ENCODE measurements at places on chromosomes 11 and 22.

- no peak for DNase-seq
- H3K4me3 ChIP-seq = peak overlapping the region; percentile 68
- no peak overlapping the region for H3K27ac ChIP-seq
- peaks cover 56% of the 10 kb centered on the region for H3K27me3 ChIP-seq
Measured at GRCh38 chr11:57647960-57648800, 1.5 kb downstream of the YPEL4 start.

DNA sequence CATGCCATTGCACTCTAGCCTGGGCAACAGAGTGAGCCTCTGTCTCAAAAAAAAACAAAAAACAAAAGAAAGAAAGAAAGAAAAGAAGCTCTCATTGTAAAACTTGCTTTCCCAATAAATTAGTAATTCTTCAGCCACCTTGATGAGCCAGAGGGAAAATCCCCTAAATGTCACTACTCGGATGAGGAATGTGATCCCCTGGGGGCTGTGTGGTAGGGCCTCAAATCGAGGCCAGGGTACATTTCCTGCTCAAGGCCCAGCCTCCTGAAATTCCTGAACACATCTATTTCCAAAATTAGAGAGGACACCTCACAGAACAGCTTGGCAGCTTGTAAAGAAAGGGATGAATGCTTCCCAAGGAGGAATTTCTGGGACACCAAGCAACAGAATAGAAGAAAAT, 147.1 kb upstream of the SESN3 start:
- H3K4me1 ChIP-seq = no peaks in the 10 kb centered on the region
- H3K36me3 ChIP-seq = no peaks in the 10 kb centered on the region
- no peak overlapping the region for H3K4me3 ChIP-seq
- DNase-seq = no peak
- no peak overlapping the region for H3K27ac ChIP-seq
- peaks cover 13% of the 10 kb centered on the region for H3K27me3 ChIP-seq

GRCh38 chr22:37862570-37863325, 13.5 kb downstream of the EIF3L start:
- H3K4me3 ChIP-seq = no peak overlapping the region
- H3K27me3 ChIP-seq = no peaks in the 10 kb centered on the region
- peaks cover 3% of the 10 kb centered on the region for H3K4me1 ChIP-seq
- H3K27ac ChIP-seq = no peak overlapping the region

DNA sequence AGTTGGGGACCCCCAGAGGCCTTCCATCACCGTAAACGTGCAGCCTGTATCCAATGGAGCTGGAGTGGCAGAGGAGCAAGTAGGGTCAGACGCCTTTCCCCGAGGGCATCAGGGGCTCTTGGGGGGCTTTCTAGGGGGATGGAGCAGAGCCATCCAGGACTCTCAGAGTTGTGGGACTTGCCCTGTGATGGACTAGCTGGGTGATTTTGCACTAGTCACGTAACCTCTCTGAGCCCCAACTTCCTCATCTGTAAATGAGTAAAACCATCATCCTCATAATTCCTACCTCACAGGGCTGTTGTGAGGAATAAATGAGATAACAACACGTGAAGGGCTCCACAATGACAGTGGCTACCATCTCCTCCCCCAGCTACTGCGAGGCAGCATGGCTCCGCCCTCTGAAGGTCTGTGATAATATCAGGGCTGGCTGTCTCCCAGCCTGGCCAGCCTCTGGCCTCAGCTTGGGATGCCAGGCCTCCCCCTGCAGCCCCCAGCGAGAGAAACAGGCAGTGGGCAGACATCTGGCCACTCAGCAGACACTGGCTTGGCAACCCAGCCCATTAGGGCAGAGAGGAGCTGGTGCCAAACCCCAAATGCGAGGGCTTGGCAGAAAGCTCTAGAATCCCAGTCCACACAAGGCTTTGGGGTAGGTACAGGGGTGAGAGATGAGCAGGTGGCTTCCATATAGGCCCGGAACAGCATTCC, 6.7 kb downstream of the USP2 start:
- no peak overlapping the region for H3K27ac ChIP-seq
- no peaks in the 10 kb centered on the region for H3K27me3 ChIP-seq
- DNase-seq = no peak
- H3K36me3 ChIP-seq = no peaks in the 10 kb centered on the region
- peaks cover 26% of the 10 kb centered on the region for H3K4me1 ChIP-seq

GRCh38 chr11:116731097-116731761, 41.6 kb downstream of the BUD13 start:
- H3K27ac ChIP-seq = no peak overlapping the region
- no peak for DNase-seq
- peaks cover 12% of the 10 kb centered on the region for H3K4me1 ChIP-seq
- H3K27me3 ChIP-seq = no peaks in the 10 kb centered on the region
- H3K36me3 ChIP-seq = no peaks in the 10 kb centered on the region

- H3K4me3 ChIP-seq = no peak overlapping the region
- no peaks in the 10 kb centered on the region for H3K36me3 ChIP-seq
- no peak for DNase-seq
Measured at GRCh38 chr11:11403763-11404725, 51.0 kb upstream of the CSNK2A3 start.

GRCh38 chr11:101913656-101914055, 1.2 kb upstream of the CEP126 start:
- no peaks in the 10 kb centered on the region for H3K36me3 ChIP-seq
- peaks cover 3% of the 10 kb centered on the region for H3K27me3 ChIP-seq
- no peak for DNase-seq
- H3K4me1 ChIP-seq = peaks cover 22% of the 10 kb centered on the region
- no peak overlapping the region for H3K27ac ChIP-seq

DNA sequence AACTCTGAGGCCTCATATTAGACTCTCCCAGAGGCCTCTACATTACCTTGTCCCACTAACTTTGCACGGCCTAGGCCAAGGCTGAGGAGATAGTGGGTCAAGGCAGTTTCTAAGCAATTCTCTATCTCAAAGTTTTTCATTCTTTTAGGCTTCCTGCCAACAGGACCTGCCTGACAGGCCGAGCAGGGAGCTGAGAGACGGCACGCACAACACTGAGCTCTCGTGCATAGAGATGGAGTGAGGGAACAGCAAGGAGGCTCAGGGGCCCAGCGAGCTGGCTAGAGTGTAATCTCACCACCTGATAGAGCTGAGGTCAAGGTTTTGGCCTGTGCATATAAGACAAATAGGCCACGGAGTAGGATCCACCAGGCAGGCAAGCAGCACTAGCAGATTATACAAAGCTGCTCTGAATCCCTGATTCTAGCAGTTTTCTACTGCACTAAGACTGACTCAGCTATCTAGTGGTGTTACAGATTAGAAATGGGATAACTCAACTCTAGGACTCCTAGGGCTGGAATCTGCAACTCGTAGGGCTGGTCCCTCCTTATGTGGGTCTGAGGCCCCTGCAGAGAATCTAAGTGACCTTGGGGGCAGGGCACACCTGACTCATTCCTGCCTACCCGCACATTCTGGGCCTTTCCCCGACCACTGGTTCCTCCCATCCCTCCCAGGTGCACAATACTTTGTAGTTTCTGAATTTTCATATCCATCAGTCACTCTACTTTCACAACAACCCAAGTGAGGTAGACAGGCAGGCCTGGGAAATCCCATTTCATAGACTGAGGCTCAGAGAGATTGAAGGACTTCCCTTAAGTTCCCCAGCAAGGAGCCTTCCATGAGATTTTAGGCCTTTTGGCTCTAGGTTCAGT, 1.7 kb downstream of the CYB5R2 start:
- DNase-seq = no peak
- H3K4me1 ChIP-seq = peaks cover 6% of the 10 kb centered on the region
- H3K27ac ChIP-seq = no peak overlapping the region
- H3K27me3 ChIP-seq = peaks cover 41% of the 10 kb centered on the region
- no peaks in the 10 kb centered on the region for H3K36me3 ChIP-seq

DNA sequence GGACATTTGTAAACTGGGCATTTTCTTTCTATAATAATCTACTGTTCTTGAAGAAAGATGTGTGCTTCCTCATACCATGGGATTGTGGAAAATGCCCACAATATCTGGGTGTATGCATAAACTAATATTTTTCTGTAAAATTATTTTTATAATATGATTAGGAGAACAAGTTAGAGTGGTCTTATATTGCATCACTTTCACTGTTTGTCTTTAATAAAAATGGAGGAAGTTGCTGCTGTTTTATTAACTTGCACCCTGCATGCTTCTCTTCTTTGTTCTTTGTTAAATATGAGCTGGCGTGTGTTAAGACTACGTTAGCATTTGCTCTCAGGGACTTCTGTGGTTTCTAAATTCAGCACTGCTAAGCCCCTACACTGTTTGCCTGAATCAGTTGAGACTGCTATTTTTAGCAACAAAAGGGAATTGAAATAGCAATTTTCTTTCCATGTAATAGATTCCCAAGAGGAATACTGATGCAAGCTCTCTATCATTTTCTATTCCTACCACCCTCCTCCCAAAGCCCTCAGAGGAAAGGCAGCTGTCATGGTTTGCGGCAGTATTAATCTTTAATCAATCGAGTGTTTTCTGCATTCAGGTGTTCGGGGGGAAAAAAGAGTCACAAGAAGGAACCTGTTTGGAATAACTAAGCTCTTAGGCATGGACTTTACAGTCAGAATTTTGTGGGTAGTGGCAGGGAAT, 56.1 kb downstream of the HSD17B12 start:
- H3K27me3 ChIP-seq = no peaks in the 10 kb centered on the region
- H3K4me1 ChIP-seq = peaks cover 10% of the 10 kb centered on the region

GRCh38 chr22:34917239-34917638, 148.7 kb upstream of the ISX start:
- H3K4me1 ChIP-seq = no peaks in the 10 kb centered on the region
- no peaks in the 10 kb centered on the region for H3K27me3 ChIP-seq
- H3K27ac ChIP-seq = no peak overlapping the region

DNA sequence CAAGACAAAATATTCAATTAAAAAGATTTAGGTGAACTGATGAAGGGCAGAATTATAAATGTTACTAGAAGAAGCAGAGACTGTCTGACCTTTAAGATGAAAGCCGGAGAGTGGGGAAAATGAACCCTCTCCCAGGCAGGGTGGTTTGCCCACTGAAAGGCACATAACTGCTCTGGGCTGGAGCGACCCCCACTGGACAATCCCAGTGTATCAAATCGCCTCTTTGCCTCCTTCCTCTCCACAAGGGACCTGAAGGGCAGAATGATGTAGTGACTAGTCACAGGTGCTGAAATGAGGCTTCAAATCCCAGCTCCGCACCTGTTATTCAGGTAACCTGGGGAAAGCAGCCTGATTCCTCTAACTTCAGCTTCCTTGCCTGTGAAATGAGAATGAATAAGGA, 69.0 kb downstream of the EFCAB6 start:
- H3K27me3 ChIP-seq = peaks cover 3% of the 10 kb centered on the region
- no peak overlapping the region for H3K27ac ChIP-seq
- no peak for DNase-seq
- H3K4me1 ChIP-seq = no peaks in the 10 kb centered on the region

GRCh38 chr11:73648121-73648520, 1.7 kb downstream of the PLEKHB1 start:
- H3K4me3 ChIP-seq = no peak overlapping the region
- no peak overlapping the region for H3K27ac ChIP-seq
- DNase-seq = no peak
- H3K4me1 ChIP-seq = peaks cover 14% of the 10 kb centered on the region
- H3K36me3 ChIP-seq = no peaks in the 10 kb centered on the region
- peaks cover 6% of the 10 kb centered on the region for H3K27me3 ChIP-seq

DNA sequence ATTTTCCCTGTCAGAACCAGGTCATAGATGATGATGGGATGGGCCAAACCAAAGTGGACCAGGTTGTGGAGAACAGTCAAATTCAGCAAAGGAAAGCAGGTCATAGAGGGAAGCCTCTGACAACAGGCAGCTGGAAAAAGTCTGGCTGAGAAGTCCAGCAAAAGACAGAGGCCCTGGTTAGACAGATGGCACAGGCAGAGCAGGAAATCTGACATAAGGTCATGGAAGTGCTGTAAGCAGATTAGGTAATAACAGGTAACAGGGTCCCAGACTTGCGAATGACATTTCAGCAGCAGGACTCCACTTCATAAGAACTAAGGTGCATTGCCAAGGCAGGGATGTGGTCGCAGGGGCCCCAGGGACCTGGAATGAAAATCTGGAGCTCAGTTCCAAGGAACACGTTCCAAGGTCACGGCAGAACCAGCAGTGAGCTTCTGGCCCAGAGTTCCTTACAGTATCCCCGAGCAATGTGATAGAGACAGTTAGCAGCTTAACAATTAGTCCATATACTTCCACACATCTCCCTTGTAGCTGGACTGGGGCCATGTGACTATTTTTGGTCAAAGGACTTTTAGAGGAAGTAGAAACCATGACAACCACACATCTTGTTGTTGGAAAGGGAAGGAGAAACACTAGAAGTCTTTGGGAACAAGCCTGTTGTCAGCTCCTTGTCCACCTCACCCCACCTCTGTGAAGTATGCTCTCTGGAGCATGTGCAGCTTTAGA, 75.4 kb downstream of the ME3 start:
- H3K27me3 ChIP-seq = peaks cover 6% of the 10 kb centered on the region
- no peak for DNase-seq
- no peak overlapping the region for H3K27ac ChIP-seq
- H3K4me3 ChIP-seq = no peak overlapping the region
- H3K4me1 ChIP-seq = peaks cover 20% of the 10 kb centered on the region

DNA sequence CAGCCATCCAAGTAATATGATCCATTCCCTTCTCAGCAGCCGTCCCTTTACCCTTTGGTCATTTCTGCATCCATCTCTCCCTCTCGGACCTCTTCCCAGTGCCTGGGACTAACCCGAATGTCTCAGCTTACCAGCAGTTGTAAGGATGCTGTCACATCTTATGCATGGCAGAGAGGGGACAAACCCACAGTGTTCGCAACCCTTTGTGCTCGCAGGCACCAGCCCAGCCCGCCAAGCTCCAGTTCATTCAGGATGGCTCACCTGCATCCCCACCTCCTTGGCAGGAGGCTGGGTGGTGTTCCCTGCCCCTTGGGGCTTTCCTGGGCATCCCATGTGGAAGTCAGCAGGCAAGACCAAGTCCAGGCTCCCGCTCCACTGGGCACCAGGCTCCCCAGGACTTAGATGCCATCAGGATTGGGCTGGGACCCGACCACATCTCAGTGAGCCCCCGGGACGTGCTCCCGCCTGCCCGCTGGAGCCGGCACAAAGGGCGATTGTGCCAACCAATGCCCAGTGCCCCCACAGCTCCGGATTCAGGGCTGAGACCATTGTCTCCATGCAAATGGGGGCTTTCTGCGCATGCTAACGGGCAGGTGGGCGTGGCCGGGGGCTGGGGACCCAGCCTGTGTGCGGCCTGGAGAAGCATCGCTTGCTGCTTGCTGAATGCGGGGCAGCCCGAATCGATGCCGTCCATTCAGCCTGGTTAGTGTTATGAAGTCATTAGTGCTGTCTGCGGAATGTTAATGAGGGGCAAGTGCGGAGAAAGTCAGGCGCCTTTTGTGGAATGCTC, 108.6 kb downstream of the KCNQ1OT1 start:
- H3K27me3 ChIP-seq = peaks cover 5% of the 10 kb centered on the region
- DNase-seq = no peak
- no peak overlapping the region for H3K27ac ChIP-seq
- no peak overlapping the region for H3K4me3 ChIP-seq

DNA sequence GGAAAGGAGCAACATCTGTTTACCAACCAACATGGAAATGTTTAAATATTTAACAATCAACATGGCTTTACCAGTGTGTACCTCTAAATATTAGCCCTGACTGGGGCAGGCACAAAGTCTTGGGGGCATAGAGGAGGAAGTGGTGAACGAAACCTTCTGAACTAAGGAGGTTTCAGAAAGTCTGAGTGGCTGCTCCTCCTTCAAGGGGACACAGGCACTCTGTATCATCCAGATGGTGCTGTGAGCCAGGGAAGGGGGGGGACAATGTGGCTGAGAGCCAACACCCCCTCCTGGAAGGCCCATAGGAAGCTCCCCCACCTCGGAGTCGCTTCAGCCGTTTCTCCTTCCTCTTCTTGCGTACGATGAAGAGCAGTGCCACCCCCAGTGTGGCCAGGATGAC, 107.7 kb downstream of the CEP164 start:
- no peak overlapping the region for H3K27ac ChIP-seq
- H3K36me3 ChIP-seq = no peaks in the 10 kb centered on the region
- peaks cover 5% of the 10 kb centered on the region for H3K27me3 ChIP-seq
- peaks cover 11% of the 10 kb centered on the region for H3K4me1 ChIP-seq
- DNase-seq = no peak
